Foreskin keratinocyte (primary cell): ENCODE measurements at places on chromosomes 7 and 10. TPM values are rescaled to one million over a fixed set of nuclear protein-coding genes. Genes with fewer than 3 reads are reported as not detected.

MYL10 gene
- not detected in 2 replicates for total RNA-seq

PROSER2 gene
- 17.2 and 22.2 TPM in 2 replicates for total RNA-seq

CALML5 gene
- total RNA-seq: 2.4 and 65.7 TPM in 2 replicates

COL13A1 gene
- 2.0 and 2.7 TPM in 2 replicates for total RNA-seq

LRRC17 gene
- total RNA-seq: 0.27 and 0.46 TPM in 2 replicates

DNA sequence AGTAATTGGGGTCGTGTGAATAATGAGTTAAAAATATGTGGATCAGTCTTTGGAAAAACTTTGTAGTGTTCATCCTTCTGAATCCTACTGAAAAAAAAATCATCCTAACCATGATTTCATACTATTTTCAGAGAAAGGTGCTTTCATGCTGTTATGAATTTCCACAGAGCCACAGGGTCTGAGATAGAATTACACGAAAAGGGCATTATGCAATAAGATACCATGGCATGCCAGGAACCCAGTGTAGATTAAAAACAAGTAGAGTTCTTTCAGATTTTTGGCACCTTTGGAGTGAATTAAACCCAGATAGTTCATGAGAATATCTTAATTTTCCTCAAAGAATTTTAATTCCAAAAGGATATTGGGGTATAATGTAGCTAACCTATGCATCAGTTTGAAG is 47.5 kb upstream of the AGMO start:
- no peak for DNase-seq

DNA sequence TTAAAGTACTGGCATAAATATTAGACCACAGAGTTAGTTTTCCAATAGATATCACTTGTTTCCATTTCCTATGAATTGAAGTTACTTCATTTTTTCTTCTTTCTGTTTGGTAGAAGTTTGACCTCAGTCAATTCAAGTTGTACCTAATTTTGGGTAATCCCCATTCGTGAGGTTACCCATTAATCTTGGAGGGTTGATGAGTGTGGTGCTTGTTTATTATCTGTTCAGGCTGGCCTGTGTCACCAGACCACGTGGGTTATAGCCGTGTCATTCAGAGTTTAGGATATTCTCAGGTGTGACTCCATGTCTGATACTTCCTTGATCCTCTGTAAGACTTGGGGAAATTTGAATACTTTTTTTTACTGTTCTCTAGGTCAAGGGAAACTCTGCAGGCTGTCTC is 133.9 kb upstream of the TPK1 start:
- no peak for DNase-seq

GRCh38 chr7:4957847-4958476 is 1.0 kb downstream of the MMD2 start:
- no peak for DNase-seq

DNA sequence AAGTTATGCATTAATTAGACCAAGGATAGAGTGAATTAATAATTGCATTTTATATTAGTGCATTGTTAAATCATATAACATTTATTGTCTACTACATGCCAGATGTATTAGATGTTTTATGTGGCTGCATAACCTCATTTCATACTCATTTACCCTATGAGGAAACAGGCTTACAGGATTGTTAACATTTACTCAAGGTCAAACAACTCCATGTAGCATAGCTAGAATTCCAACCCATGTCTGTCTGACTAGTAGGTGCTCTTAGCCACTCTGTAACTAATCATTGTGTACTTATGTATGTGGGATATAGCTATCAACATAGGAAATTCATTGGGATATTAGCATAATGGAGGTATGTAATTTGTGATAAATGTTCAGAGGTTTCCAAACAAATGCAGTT is 46.3 kb downstream of the PHYHIPL start:
- DNase-seq: no peak
